RWPE2 (cell line): ENCODE measurements at places on chromosomes 4 and X.

DNA sequence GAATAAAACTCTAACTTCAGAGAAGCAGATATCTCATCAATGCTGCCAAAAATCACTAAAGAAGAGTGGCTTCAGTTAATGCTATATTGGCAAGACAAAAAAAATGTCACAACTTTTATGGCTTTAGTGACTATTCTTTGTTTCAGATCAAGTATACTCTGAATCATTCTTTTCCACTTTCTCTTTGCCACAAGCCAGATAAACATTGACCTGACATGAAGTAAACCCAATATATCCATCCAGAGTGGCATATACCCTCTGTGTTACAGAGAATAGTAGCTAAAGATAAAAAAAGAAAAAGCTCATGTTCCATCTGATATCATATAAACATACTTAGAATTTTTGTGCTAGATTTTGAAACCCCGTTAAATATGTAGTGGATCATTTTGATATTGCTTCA, 206.7 kb upstream of the CNKSR2 start:
- H3K4me1 ChIP-seq: peaks cover 6% of the 10 kb centered on the region
- no peaks in the 10 kb centered on the region for H3K27me3 ChIP-seq
- no peak for DNase-seq
- no peaks in the 10 kb centered on the region for H3K36me3 ChIP-seq
- H3K4me3 ChIP-seq: no peak overlapping the region

DNA sequence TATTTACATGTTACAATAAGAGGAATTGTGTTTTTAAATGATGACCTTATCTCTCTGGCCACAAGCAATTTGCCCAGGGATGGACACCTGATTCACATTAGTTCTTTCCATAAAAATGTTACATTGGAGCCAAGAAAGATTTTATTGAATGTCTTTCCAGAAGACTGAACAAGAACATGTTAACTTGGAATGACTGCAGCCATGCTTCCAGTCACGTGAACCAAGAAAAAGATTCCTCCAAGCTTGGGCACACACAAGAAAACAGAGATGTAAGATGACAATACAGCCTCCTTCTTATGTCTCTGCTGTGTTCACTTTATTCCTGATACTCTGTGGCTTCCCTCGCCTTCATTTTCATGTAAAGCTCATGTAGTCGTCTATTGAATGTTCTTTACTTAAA, 737.6 kb downstream of the TRIML1 start:
- H3K4me1 ChIP-seq: no peaks in the 10 kb centered on the region
- H3K36me3 ChIP-seq: no peaks in the 10 kb centered on the region
- H3K4me3 ChIP-seq: no peak overlapping the region
- no peak for DNase-seq
- no peak overlapping the region for H3K27ac ChIP-seq

GRCh38 chr4:866761-867390, 40.9 kb upstream of the CPLX1 start:
- no peaks in the 10 kb centered on the region for H3K27me3 ChIP-seq
- no peak overlapping the region for H3K4me3 ChIP-seq
- H3K36me3 ChIP-seq: peaks cover 37% of the 10 kb centered on the region
- DNase-seq: no peak
- H3K4me1 ChIP-seq: no peaks in the 10 kb centered on the region
- no peak overlapping the region for H3K27ac ChIP-seq

GRCh38 chr4:176601124-176601523, 191.6 kb downstream of the VEGFC start:
- DNase-seq: no peak
- H3K27me3 ChIP-seq: no peaks in the 10 kb centered on the region
- H3K4me1 ChIP-seq: no peaks in the 10 kb centered on the region
- H3K27ac ChIP-seq: no peak overlapping the region
- no peak overlapping the region for H3K4me3 ChIP-seq

DNA sequence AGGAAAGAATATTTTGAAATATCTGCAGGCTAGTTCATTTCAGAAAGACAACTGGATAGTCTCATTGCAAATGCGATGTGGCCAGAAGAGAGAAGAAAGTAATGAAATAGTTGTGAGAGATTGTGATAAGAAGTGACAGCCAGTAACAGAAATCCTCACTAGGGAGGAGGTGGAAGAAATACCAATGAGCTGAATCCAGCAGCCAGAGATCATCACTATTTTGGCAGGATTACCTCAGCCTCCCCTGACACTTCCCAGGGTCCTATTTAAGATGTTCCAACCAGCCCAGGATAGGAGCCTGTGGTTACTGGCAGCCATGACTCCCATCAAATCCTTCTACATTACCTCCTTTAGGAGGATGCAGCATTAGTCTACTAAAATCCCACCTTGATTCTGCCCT, 76.7 kb upstream of the ARHGAP24 start:
- DNase-seq: no peak
- H3K4me1 ChIP-seq: no peaks in the 10 kb centered on the region
- H3K4me3 ChIP-seq: no peak overlapping the region
- no peaks in the 10 kb centered on the region for H3K36me3 ChIP-seq
- no peak overlapping the region for H3K27ac ChIP-seq

DNA sequence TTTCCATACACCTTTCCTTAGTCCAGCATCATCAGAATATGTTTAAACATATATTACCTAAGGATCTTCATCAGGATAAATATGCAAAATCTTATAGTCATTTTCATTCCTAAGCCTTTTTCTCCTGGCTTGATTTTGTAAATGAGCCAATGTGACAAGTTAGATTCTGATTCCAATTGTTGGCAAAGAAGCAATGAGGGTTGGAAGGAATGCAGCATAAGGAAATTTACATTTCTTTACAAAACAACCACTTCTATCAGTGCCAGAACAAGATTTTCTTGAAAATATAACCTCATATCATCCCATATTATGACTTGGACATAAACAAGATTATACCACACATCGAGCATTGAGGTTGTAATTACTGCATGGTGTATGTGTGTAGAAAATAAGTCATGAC, 508.1 kb downstream of the TRAM1L1 start:
- DNase-seq: no peak
- H3K27me3 ChIP-seq: no peaks in the 10 kb centered on the region
- H3K4me1 ChIP-seq: no peaks in the 10 kb centered on the region
- no peak overlapping the region for H3K27ac ChIP-seq
- H3K4me3 ChIP-seq: no peak overlapping the region
